ENCODE measurements at places on chromosomes 1 and 21. TPM values are rescaled to one million over a fixed set of nuclear protein-coding genes. Genes with fewer than 3 reads are reported as not detected.

FAM177B gene
- not detected for total RNA-seq

KMO gene
- 0.90 TPM for total RNA-seq

GPR89B gene
- total RNA-seq, result 5.9 TPM

ATP1A4 gene
- not detected for total RNA-seq

HHAT gene
- total RNA-seq, result 2.2 TPM

Data from A549 treated with RU486 at 1 μM for 4 hours (cell line).